ENCODE measurements at places on chromosomes 5 and 9. TPM values are rescaled to one million over a fixed set of nuclear protein-coding genes. Genes with fewer than 3 reads are reported as not detected.

DNA sequence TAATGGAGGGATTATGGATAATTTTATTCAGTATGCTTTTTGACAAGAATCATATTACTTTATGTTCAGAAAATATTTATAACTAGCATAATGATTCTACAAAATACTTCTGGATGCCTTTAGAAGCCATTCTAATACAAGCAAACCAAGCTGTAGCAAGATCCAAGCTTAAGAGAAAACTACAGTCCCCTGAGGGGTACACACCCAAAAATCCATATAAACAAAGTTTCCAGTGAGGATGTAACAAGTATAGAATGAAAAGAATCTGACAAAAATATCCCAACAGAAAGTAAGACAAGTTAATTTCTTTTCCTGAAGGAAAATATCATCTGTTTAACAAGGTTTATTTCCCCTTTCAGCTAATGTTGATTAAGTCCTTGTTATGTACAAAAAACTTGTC lies 53.9 kb downstream of the MLLT3 start:
- DNase-seq, result no peak

- DNase-seq, result no peak
Observed at GRCh38 chr5:67963789-67964519, 251.6 kb upstream of the PIK3R1 start.

GRCh38 chr9:77802515-77803293 lies 154.6 kb upstream of the GNA14 start:
- DNase-seq, result no peak

DNA sequence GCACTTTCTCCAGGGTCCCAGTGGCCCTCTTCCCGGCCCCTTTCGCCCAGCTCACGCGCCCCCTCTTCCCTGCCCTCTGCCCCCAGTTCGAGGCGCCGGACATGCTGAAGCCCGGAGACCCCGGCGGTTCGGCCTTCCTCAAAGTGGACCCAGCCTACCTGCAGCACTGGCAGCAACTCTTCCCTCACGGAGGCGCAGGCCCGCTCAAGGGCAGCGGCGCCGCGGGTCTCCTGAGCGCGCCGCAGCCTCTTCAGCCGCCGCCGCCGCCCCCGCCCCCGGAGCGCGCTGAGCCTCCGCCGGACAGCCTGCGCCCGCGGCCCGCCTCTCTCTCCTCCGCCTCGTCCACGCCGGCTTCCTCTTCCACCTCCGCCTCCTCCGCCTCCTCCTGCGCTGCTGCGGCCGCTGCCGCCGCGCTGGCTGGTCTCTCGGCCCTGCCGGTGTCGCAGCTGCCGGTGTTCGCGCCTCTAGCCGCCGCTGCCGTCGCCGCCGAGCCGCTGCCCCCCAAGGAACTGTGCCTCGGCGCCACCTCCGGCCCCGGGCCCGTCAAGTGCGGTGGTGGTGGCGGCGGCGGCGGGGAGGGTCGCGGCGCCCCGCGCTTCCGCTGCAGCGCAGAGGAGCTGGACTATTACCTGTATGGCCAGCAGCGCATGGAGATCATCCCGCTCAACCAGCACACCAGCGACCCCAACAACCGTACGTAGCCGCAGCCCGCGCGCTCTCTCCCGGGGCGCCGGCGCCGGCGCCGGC lies 1.0 kb downstream of the PRDM6 start:
- no peak for DNase-seq

GRCh38 chr5:131759704-131760103 lies 37.1 kb downstream of the FNIP1 start:
- no peak for DNase-seq

GRCh38 chr5:118211606-118212005 lies 776.7 kb downstream of the DTWD2 start:
- no peak for DNase-seq

GRCh38 chr5:2374703-2375102 lies 376.8 kb downstream of the IRX2 start:
- no peak for DNase-seq

DNA sequence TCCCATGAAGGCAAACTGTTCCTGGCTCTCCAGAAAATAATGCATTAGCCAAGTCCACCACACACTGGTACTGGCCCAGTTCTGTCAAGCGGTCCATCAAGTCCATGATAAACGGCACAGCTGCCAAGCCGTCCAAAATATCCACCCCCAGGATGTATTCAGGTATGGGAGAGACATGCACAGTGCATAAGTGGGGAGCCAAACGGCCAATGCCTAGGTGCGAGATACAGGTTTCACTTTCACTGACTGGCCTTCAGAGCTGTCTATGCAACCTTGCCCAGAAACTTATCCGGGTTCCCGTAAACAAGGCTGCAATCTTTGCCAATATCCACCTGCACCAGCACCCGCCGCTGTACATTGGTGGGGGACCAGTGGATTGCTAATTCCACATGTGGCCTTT lies 795.8 kb downstream of the EFNA5 start:
- no peak for DNase-seq

- DNase-seq, result no peak
Observed at GRCh38 chr5:104859437-104859836, 1296.8 kb upstream of the NUDT12 start.

- no peak for DNase-seq
Observed at GRCh38 chr9:93968451-93969327, 13.5 kb upstream of the BARX1 start.

DNA sequence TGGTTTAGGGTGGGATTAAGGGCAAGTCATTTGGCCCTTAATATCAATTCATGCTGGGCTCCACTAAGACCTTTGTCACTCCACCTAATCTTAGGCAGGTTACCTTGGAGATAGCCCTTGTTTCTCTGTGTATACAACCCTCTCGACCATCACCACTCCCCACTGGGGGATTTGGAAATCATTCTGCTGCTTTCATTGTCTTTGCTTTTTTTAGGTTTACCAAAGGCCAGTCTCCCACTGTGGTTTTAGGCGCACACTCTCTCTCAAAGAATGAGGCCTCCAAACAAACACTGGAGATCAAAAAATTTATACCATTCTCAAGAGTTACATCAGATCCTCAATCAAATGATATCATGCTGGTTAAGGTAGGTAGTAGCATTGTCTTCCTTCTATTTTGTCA lies 6.2 kb downstream of the GZMK start:
- DNase-seq, result no peak

- no peak for DNase-seq
Observed at GRCh38 chr5:178832618-178833201, 27.0 kb upstream of the ZNF354B start.

Gene PCDHB15
- total RNA-seq, result not detected

Gene NXNL2
- total RNA-seq, result not detected

Gene MACIR
- total RNA-seq, result 9.8 TPM

Gene MACROH2A1
- 159 TPM for total RNA-seq

Gene PTPRD
- total RNA-seq, result not detected

Gene IFNA13
- total RNA-seq, result not detected
